ENCODE measurements at places on chromosomes 6 and 20.

GRCh38 chr6:160042014-160042773 lies 73.3 kb downstream of the IGF2R start:
- DNase-seq: peak; percentile 49

DNA sequence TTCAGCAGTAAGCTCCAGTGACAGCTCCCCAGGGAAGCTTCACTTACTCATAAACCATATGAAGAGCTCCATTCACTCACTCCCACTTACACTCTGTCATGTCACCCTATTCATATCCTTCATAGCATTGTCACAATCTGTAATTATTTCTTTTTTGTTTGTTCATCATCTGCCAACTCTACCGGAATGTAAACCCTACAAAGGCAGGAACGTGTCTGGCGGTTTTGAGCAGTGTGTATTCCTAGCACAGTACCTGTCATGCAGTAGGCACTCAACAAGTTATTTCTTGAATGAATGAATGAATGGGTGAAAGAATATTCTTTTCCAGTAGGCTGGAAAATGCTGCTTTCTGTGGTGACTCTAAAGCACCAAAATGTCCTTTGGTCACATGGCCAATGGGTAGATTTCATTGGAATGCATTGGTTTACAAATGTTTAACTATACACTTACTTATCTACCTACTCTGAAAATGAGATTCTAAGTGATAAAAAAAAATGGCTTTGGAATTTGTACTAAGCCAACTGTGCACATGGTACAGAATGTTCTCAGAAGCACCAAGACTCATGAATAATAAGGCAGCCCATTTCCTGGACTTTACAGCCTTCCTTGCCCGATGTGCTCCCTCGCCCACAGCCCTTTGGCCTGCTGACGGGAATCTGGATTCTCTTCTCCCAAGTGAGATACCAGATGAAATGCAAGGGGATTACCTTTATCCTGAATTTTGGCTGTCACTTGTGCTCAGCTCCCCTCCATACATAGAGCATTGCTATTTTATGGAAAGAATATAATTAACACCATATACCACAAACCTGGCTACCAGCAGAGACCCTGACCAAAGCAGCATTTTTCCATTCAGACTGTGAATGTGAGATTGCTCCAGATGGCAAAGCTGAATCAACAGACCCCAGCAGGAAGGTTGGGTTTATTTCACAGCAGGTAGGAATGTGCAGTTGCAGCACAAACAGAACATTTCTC lies 273.3 kb downstream of the ALDH8A1 start:
- DNase-seq: peak; percentile 11

DNA sequence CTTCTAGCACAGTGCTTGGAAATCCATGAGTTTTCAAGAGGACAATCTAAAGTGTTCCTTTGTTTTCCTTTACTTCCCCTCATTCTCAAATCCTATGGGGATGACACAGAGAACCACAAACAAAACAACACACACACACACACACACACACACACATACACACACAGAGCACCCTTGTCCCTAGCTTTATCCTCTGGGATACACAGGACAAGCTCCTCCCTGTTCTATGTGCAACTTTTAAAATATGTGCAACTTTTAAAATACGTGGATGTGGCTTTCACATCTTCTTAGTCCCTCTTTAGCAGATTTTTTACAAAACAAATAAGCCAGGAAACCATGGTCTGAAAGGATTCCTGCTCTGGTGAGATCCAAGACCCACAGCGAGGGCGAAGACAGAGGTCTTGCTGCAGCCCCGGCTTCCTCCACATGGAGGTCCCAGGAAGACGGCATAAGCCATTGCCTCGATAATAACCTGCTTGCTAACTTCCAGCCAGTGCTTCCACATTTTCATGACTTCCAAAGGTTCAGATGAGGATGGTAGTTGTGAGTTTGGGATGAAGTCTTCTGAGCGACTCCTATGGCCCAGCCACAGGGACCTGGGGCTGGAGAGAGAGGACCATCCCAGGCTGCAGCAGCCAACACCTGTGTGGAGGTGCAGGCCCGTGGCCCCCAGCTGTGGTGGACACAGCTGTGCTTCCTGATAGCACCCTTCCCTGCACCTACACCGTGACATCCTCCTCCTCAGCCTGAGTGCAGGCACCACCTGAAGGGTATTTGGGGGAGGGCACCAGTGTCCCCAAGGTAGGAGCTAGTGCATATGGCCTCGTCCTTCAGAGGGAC lies 62.8 kb upstream of the CD93 start:
- DNase-seq: no peak

- DNase-seq: peak; percentile 85
These were observed 5.8 kb downstream of the C6orf132 start for GRCh38 chr6:42136508-42137193.

GRCh38 chr20:61355585-61355984 lies 103.5 kb downstream of the CDH4 start:
- no peak for DNase-seq

DNA sequence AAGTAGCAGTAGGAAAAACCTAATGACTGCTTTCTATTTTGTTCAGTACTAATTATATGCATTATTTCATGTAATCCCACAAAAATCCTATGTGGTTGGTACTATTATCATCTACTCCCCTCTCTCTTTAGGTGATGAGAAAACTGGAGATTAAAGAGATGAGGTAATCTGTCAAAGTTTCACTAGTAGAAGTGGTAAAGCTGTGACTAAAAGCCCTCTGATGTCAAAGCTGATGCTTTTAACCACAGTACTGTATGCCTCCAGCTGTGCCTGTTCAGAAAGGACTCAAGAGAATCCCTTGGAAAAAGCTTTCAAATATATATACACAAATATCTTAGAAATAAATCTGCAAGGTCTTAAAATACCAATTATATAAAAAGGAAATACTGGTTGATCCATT lies 38.0 kb downstream of the PHIP start:
- DNase-seq: peak; percentile 53

DNA sequence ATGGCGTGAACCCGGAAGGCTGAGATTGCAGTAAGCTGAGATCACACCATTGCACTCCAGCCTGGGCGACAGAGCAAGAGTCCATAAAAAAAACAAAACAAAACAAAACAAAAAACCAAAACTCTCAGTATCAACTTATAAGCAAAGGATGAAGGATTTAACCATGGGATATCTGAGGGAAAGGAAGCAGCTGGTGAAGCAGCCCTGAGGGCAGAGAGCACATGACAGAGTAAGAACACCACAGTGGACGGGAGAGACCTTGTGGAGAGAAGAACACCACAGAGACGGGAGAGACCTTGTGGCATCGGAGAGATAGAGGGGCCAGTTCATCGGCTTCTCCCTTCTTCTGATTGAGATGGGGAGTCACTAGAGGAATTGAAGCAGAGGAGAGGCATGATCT lies 697.2 kb downstream of the HDGFL1 start:
- no peak for DNase-seq

GRCh38 chr6:81750200-81750599 lies 2.3 kb downstream of the TENT5A start:
- no peak for DNase-seq

All from IMR-90 (cell line).